ENCODE measurements at places on chromosomes 4 and X.

DNA sequence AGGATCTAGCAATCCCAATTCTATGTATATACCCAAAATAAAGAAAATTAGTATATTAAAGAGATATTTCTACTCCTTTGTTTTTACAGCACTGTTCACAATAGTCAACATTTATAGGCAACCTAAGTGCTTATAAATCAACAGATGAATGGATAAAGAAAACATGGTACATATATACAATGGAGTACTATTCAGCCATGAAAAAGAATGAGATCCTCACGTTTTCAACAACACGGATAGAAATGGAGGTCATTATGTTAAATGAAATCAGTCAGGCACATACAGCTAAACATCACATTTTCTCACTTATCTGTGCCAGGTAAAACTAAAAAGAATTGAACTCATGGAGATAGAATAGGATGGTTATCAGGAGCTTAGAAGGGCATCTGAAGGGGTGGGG is 45.6 kb upstream of the PABPC5 start:
- no peak for DNase-seq

DNA sequence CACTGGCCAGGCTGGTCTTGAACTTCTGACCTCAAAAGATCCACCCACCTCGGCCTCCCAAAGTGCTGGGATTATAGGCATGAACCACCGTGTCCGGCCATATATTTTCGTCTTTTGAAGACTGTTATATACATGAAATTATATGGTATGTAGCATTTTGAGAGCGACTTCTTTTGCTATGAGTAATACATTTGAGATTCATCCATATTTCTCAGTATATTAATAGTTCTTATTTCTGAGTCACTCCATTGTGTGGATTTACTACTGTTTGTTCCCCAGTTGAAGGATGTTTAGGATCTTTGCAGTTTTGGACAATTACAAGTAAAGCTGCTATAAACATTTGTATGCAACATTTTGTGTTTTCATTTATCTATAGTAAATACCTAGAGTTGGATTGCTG is 34.9 kb downstream of the GNL3L start:
- DNase-seq: peak; percentile 17

GRCh38 chrX:139647597-139647996 is 60.4 kb downstream of the MCF2 start:
- no peak for DNase-seq

- no peak for DNase-seq
These were observed 43.3 kb upstream of the SLC39A8 start for GRCh38 chr4:102388611-102389010.

- DNase-seq: no peak
These were observed 49.2 kb upstream of the MSX1 start for GRCh38 chr4:4810092-4810774.

DNA sequence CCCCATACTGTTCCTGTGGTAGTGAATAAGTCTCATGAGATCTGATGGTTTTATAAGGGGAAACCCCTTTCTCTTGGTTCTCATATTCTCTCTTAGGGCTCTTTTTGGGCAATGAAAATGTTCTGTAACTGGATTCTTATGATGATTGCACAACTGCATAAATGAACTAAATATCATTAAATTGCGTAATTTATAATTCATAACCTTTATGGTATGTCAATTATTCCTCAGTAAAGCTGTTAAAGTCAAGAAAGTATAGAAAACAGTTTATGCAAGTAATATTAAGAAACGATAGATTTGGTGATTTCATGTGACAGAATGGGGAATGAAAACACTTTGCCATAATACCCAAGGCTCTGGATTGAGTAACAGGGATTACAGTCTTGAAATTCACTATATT is 33.5 kb upstream of the SPANXD start:
- DNase-seq: peak; percentile 75

DNA sequence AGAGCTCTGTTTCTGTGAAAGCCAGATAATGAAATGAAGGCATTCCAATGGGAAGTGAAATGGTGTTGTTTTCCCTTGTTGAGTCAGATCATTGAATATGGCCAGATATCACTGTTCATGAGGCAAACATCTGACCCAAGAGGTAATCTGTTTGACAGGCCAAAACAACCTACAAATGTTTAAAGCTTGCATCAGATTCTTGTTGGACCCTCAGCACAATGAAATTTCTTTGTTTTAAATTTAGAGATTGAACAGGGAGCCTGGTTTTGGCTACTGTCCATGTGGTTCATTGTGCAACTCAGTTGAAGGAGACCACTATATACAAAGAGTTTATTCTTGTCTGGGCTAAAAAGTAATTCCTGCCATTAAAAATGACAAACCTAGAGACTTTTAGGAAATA is 159.1 kb downstream of the AFF2 start:
- DNase-seq: no peak

DNA sequence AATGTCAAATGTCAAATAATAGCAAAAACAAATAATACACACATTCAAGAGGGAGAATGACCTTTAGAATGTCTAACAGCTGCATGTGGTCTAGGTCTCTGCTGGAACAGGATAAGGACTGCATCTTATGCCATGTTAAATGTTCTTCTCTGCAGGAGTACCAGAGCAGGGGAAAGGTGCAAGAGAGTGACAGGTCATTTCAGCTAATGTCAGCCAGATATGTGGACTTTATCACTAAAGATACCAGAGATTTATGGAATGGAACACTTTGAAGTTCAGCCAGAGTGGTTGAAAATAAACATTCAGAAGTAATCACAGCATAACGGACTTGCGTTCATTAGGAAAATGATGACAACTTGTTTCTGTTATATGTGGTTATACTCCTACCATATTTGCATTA is 24.3 kb downstream of the GRID2 start:
- DNase-seq: no peak

DNA sequence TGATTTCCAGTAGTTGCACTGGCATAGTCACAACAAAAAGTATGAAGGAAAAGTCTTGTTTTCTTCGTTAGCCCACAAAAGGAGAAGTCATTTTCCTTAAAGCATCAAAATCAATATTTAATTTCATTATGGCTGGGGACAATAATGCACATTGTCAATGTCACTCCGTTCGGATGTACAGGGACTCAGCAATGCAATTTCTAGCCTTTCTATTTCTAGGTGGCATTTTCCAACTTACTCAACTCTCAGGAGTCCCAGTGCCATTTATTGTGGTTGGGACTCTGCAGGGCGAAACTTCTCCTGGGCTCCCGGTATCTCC is 99.6 kb downstream of the CEP135 start:
- DNase-seq: peak; percentile 44
